ENCODE measurements at places on chromosomes 4 and X.

DNA sequence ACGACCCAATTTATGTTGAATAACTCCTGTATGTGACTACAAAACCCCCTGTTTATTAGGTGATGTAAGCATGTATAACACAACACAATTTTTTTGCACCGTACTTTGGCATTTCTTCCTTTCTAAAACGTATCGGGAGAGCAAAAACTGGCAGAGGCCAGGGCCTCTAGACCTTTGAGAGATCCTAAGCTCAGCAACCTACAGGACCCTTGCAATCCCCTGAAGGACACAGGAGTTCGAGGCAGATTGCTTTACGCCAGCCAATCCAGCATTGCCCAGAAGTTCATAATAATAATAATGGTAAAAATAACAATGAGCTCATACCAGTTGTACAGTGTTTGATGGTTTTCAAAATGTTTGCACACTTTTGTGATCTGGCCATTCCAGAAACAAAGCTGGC is 7.7 kb downstream of the NKX3-2 start:
- no peak for DNase-seq

- no peak for DNase-seq
Measured at GRCh38 chrX:138648568-138648967, 62.9 kb downstream of the FGF13 start.

GRCh38 chr4:127162741-127163140 is 470.0 kb upstream of the INTU start:
- no peak for DNase-seq

DNA sequence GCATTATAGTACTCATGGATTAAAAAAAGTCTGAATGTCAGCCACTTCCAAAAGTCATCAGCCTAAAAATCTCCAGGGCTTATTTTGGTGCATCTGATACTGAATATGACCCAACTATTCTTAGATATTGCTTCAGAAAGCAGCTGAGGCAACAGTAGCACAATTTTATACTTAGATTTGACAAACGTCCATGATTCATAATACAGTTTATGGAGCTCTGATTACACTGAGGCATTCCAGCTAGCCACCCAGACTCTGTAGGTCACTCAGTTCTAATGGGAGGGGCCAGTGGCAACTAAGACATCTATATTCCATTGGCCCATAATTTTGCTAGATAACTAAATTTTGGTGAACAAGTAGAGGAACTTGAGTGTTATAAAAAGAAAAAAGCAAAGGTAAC is 10.3 kb downstream of the SPATA4 start:
- no peak for DNase-seq

DNA sequence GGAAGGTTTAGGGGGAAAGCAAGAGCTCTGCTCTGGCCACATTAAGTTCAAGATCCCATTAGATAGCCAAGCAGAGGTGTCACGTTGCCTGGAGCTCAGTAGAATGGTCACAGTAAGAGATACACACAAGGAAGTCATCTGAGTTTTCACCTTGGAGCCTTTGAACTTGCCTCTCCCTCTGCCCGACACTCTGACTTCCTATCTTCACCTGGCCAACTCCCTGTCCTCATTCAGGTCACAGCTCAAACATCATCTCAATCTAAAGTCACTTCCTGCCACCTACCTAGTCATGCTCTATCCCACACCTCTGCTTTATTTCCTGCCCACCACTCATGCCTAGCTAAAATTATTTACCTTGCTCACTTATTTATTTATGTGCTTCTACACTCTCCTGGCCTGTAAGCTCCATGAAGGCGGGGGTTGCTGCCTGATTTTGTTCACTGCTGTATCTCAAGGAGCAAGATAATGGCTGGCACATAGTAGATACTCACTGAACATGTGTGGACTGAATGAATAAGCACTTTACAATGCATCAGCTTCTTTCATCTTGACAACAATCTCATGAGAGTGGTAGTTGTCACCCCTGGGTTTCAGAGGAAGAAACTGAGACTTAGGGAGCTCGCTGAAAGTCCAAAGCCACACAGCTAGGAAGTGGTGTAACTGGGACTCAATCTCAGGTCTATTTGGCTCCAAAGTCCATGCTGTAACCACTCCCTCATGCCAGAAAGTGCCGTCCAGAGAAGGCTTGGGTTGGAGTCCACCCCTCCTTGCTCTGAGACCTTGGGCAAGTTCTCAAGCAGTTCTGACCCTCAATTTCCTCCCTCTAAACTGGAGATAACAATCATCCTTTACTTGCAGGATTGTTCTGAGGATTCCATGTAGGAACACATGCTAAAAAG is 40.3 kb downstream of the EFNB1 start:
- DNase-seq, result no peak

All from activated naive CD4-positive, alpha-beta T cell treated with anti-CD3 and anti-CD28 coated beads, Interleukin-2, amount 50 U/mL, for 16 hours (primary cell).